Stimulated activated CD4-positive, alpha-beta T cell treated with anti-CD3 and anti-CD28 coated beads, Interleukin-1b, Interleukin-23, amount 100 ng/mL, for 1 hour (primary cell): ENCODE measurements at places on chromosomes 2 and 18.

GRCh38 chr2:56018267-56018666 is 94.7 kb upstream of the EFEMP1 start:
- no peak for DNase-seq

- peak; percentile 14 for DNase-seq
Observed at GRCh38 chr2:179422037-179422643, 157.5 kb upstream of the SESTD1 start.

DNA sequence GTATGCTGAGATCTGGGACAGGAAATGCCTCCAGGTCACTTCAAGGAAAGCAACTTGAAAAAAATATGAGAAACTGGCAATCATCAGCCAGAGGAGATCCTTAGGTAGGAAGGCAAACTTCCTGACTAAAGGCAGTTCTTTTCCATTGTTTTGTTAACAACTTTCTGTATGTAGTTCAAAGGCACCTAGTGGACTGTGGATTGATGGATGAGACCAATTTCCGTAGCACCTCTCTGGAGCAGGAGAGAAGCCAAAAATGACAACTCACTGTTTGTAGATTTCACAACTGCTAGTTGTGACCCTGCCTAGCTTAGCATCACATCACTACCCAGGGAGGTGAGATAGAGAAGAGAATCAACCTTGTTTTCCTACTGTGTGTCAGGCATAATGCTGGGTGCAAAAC is 21.8 kb upstream of the NOSTRIN start:
- DNase-seq, result no peak

- DNase-seq, result no peak
Observed at GRCh38 chr2:44638649-44639048, 276.9 kb downstream of the CAMKMT start.

DNA sequence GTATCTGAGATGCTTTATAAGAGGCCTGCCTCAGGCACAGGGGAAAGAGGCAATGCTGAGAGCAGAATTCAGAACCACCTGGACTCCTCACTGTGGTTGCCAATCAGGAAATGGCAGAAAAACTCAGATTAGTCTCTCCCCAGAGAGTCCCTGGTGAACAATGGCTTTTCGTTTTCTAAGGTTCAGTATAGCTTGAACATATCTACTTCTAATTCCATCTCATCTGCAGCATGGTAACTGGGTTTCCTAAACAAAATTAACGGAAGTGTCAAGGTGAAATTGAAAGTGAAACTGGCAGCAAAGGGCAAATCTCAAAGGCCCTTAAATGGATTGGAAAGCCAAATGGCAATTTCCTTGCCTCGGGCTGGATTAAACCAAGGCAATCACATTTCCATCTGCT is 480.2 kb upstream of the ACVR2A start:
- DNase-seq, result no peak

GRCh38 chr2:156181208-156181607 is 151.3 kb downstream of the NR4A2 start:
- no peak for DNase-seq

- DNase-seq, result no peak
Observed at GRCh38 chr2:102030855-102031527, 39.2 kb downstream of the IL1R2 start.

DNA sequence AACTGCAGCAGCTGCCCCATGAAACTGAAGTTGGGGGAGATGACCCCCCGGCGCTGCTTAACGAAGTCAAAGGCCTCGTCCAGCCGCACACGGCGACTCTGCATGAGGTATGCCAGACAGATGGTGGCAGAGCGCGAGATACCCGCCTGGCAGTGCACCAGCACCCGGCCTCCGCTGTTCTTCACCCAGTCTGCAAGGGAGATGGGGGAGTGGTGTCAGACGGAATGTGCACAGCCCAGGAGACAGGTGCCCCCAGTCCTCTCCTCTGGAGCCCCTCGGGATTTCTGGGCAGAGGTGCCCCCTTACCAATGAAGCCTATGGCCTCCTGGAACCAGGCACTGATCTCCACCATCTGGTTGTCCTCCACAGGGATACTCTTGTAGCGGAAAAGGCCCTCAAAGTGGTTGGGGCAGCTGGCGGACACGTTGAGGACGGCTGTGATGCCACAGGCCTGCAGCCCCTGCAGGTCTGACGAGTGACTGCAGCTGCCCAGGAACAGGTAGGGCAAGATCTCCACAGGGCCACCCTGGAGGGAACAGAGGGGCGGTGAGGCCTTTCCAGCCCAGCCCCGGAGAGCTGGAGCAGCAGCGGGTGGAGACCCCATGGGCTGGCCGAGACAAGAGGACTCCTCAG is 1.3 kb downstream of the DUSP2 start:
- DNase-seq, result no peak

GRCh38 chr2:197073701-197074433 is 147.4 kb upstream of the PGAP1 start:
- no peak for DNase-seq

DNA sequence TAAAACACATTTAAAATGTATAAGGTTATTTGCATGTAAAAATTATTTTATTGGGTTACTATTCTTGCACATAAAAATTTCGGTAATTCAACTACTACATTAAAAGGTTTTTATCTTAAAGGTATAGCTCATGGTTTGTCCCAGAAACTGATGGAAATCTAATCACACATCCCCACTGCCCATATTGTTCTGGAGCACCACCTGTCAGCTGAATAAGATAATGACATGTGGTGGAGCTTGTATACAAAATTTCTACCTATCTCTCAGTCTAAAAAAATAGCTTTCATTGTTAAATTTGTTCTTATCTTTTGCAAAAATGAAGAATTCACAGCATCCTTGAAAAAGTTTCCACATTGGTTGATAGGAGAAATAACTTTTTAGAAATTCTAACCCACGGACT is 18.3 kb downstream of the ERBB4 start:
- no peak for DNase-seq

DNA sequence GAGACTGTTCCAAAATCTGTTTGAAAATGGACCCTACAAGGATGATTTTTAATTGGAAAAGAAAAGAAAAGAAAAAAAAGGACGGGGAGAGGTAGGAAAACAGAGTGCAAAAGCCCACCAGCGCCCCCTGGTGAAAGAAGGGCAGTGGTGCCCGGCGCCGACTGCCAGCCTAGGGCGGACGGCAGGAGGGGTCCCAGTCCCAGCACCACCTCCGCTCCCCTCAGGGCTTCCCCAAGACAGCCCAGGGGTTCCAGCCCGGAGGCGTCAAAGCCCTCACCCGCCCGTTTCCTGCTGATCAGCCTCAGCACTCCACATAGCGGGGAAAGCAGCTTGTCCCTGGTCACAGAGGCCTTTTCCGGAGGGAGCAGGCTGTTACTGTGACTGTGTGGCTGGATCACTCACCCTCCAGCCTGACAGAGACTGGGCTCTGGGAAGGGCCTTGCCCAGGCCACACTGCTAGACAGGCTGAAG is 213.9 kb downstream of the TFCP2L1 start:
- DNase-seq, result no peak

GRCh38 chr2:207054521-207054920 is 111.2 kb downstream of the KLF7 start:
- DNase-seq, result no peak

- DNase-seq, result no peak
Observed at GRCh38 chr2:10162586-10163497, 40.3 kb downstream of the RRM2 start.

GRCh38 chr2:232075080-232075479 is 113.6 kb downstream of the DIS3L2 start:
- DNase-seq, result no peak

GRCh38 chr2:32719933-32720716 is 92.3 kb downstream of the TTC27 start:
- no peak for DNase-seq

GRCh38 chr2:105843476-105844374 is 99.0 kb downstream of the NCK2 start:
- no peak for DNase-seq

DNA sequence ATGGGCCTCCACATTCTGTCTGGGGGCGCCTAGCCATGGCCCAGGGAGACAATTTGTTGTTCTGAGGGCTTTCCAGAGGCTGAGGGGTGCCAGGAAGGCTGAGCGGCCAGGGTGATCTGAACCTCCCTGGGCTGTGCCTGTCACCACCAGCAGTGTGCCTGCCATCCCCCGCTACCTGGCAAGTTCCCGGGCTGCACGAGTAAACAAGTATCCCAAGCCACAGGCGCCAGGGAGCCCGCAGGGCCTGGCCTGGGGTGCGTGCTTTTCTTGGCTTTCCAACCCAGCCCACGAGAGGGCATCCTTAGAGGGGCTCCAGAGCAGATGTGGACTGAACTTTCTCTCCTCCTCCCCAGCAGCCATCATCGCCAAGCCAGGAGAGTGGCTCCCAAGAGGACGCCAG is 35.1 kb upstream of the B3GNT7 start:
- no peak for DNase-seq

DNA sequence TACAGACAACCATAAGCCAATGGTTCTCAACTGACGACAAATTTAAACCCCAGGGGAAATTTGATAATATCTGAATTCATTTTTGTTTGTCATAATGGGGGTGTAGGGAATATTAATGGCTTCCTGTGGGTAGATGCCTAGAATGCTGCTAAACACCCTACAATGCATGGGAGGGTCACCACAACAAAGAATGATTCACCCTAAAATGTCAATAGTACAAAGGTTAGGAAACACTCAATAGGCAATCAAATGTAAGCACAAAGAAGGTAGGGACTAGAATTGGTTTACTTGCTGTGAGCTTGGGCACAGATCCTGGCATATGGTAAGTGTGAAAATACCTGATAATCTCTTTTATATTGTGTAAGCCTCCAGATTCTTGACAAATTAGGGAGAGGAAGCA is 20.1 kb upstream of the FANCL start:
- no peak for DNase-seq

GRCh38 chr2:190791347-190791975 is 89.2 kb upstream of the GLS start:
- DNase-seq, result no peak

DNA sequence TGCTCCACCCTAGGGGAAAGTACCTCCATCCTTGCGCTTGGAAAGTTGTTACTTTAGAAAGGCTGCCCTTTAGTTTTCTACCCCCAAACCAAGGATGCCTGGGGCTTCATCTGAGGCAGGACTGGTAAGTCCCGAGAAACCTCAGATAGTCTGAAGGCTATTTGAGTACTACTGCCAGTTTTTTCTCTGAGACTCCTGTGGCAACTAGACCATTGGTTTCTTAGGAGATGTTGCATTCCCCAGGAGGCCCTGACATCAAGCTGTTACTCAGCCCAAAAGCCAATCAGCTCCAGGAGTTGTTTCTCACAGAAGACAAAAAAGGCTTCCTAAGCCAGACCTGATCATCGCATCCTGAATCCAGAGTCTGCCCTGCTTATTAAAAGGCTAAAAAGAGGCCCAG is 67.2 kb downstream of the COLEC12 start:
- DNase-seq, result no peak

- DNase-seq, result no peak
Observed at GRCh38 chr2:129277585-129277981, 701.9 kb upstream of the RAB6C start.

DNA sequence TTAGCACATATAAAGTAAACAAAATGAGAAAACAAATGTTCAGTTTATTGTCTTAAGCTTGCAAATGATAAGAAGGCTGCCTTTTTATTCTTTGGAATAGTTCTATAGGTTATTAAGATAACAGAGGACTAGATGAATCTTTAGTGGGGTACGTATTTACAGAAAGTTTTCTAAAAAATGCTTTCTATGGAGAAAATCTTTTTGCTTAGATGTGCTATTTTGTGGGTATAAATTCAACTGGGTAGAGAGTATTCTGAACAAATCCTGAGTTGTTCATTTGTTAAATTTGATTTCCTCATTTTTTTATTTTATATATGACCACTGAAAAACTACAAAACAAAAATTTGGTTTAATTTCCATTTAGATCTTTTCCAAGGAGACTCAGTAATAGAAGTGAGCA is 566.9 kb downstream of the PLCL1 start:
- no peak for DNase-seq

GRCh38 chr2:46779447-46779941 is 136.1 kb downstream of the MCFD2 start:
- DNase-seq, result no peak

DNA sequence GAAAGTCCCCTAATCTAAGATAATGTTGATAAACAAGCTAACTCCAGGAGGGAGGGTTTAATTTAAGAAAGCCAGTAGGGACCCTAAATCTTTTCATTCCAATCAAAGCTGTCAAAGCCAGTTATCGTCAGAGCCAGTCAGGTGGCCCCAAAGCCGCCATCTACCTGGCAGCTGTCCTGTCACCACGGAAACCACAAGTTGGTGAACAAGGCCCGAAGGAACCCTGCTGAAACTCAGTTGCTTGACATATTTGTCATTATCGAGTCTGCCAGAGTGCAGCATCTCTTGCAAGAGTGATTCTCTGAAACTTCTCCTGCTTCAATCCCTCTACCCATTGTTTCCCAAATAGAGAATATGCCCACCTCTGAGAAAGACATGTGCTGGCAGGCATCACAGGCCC is 30.8 kb upstream of the POLE4 start:
- no peak for DNase-seq

DNA sequence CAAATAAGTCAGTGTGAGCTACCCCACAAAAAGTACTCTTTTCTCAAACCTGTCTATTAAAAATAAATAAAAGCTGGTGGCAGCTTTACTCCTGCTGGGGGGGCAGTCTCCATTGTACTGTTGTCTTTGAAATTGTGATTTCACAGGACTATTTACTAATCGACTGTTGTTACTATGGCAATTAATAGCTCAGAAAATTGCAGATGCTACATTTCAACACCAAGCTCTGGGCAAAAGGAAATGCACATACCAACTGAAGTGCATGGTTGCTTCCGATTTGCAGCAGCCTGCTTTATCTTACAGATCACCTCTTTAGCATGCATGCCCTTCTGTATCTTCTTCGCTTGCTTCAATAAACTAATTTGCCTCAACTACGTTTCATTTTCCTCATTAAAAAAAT is 117.6 kb upstream of the DAPL1 start:
- no peak for DNase-seq

DNA sequence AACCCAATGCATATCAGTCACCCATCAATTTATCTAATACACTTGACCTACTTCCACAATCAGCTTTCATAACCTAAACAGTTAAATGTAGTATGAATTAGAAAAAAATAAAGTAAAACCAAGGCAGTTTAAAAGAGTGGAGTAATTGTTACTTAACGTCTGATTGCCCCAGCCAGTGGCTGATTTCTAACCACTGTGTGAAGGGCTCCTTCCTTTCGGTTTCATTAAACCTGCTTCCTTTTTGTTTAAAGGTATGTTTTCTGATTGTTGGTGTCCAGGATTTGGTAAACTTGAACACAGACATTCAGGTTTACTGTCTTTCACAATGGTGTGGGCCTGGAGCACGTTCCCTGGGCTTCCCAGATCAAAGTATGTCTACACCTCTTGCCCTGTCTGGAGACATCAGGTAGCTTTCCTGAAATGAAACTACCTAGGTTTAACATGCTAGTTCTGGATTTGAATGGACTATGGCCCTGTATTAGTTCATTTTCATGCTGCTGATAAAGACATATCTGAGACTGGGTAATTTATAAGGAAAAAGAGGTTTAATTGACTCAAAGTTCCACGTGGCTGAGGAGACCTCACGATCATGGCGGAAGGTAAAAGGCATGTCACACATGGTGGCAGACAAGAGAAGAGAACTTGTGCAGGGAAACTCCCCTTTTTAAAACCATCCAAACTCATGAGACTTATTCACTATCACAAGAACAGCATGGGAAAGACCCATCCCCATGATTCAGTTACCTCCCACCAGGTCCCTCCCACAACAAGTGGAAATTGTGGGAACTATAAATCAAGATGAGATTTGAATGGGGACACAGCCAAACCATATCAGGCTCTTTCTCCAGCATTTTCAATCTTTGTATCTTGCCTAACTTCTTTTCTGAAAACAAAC is 605.2 kb upstream of the ID2 start:
- no peak for DNase-seq

- no peak for DNase-seq
Observed at GRCh38 chr18:5964596-5964995, 69.3 kb upstream of the TMEM200C start.

- DNase-seq, result no peak
Observed at GRCh38 chr2:159002462-159003111, 34.1 kb downstream of the TANC1 start.
